ENCODE measurements at places on chromosomes 5 and 9.

DNA sequence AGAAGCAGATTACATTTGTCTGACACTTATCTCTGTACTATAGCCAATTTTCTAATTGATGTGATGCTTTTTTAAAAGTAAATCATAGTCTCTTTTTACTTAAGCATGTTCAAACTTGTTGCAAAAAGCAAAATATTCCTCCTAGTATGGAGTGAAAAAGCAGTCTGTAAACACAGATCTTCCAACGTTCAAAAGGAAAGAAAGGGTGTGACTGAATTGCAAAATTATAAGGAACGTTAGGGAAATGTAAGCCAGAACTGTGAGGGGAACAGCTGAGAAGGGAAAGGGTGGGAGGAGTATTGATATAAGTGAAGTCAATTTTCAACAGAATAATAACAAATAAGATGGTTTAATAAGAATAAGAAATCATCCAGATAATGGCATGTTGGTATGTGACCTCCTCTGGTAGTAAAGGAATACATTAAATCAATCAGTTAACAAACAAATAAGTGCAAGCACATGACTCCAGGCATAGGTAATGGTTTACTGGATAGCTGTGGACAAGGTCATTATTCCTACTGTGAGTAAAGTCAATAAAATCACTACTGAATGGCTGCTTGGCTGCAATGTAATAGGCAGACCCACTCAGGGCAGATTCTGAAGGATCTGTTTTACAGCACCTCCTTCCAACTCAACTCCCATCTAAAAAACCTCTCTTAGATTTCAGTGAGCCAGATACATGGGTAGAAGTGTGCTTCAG lies 239.1 kb upstream of the NMUR2 start:
- DNase-seq = no peak

DNA sequence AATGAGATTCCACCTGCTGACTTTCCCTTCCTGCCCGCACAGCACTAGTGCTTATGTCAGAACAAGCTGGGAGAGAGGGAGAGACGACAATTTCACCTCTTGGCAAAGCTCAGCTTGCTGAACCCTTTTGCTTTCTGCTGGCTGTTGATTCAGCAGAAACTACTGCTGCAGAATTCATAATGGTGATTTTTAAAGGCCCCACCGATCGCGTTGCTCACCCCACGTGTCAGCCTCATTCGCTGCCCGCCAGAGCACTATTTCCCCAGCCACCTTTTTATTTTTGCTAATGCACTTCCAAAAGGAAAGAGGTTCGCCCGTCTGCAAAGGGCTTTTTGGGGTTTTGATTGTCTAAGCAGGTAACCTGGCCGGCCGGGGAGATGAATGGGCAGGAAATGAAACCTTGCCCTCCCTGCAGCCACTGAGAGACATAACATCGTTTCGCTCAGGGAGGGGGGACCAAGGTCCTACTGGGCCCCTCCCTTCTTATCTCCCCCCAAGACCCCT lies 1.3 kb downstream of the PPP2R2B start:
- no peak for DNase-seq

- DNase-seq = no peak
Measured at GRCh38 chr5:10668697-10669096, 92.3 kb downstream of the DAP start.

- no peak for DNase-seq
Measured at GRCh38 chr5:159451197-159452052, 121.1 kb upstream of the IL12B start.

DNA sequence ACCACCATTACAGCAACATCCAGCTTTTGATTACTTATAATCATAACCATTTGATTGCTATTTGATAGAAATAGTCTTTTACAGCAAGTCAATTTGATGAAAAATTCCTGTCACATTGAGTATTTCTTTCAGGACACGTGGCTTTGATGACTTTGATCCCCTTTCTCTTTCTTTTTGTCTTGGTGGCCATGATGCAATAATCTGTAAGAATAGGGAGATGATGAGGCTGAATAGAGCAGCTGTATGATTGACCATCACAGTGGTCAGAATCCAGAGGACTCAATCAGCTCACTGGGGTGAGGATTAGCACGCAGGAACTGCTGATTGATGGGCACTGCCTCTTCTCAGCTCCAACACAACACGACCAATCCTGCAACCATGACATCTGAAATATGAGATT lies 262.7 kb downstream of the PARP8 start:
- DNase-seq = no peak

DNA sequence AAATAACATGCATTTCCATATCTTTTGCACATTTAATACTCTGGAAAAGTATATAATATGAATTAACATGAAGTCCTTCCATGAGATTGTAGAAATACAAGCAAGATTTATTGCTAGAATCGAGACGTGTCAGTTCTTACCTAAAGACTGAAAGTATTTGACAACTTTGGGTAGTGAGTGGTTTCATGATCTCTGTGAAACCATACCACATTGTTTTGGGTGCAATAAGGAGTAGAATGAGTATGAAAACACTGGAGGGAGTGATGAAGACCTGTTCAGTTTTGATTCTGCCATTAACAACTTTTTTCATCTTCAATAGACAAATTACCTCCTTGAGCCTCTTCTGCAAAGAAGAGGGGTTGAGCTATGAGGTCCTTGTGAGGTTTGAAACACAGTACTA lies 133.7 kb downstream of the NUDT12 start:
- no peak for DNase-seq

DNA sequence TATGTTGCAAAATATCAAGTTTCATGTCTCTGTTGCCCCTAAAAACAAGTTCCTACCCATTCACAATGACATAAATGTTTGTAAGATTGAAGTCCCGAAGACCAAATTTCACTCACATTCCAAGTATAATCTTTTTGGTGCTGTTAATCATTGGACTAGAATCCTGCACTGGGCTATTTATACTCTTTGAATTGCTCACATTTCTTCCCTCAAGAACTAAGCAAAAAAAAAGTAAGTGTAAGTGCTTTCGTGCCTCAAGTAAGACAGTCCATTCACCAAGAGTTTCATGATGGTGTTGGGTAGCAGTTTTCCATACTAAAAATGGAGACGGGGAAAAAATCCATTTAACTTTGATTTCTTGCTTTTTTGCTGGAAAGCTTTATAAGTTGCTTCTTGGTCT lies 242.3 kb downstream of the EBF1 start:
- DNase-seq = no peak

DNA sequence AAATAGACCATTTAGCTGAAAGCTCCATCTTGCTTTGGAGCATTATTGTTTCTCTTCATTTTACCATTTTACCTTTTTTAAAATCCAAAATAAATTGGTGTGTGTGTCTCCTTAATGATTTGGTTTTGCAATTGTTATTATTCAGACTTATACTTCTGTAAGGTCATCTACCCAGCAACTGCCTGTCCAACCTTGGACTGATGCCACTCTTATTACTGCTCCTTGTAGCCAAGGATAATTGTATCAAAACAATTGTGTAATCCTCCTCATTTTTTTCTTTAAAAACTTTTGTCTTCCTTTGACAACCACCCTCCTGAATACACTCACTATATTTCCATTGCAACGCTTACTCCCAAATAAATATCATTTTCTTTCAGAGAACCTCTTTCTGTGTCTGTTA lies 30.3 kb upstream of the HMGCR start:
- no peak for DNase-seq

DNA sequence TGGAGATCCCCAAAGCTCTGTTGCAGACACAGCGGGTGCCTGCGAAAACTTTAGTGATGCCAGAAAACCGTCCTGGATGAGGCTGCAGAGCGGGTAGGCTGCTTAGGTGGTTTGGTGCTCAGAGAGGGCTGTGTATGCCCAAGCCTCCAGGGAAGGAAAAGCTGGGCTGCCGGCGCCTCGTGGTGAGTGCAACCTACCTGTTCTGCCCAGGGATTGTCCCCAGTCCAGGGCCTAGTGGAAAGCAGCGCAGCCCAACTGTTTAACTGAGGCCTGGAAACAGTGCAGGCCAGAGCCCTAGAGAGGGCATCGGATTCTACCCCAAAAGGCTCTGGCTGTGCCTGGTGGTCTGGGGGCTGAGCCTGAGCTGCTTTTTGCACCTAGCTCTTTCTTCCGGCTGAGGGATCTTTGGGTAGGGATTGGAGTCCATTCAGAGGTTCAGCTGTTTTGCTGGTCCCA lies 2.8 kb downstream of the LMX1B start:
- DNase-seq = no peak

GRCh38 chr5:161545344-161546094 lies 1.0 kb downstream of the GABRB2 start:
- DNase-seq = no peak

Measured in activated T-helper 2 cell treated with anti-CD3 and anti-CD28 coated beads, Interferon-gamma antibody, Interleukin-2, Interleukin-4, amounts not matched to agents 10 μg/mL and 5 μg/mL and 100 μg/mL, durations not matched to agents 14 hours and 24 hours and 36 hours (primary cell).